ENCODE measurements at places on chromosomes 16 and 17. TPM values are rescaled to one million over a fixed set of nuclear protein-coding genes. Genes with fewer than 3 reads are reported as not detected.

The FBXW10 gene
- total RNA-seq, result not detected

The TMEM114 gene
- 1.8 TPM for total RNA-seq

The TMEM238L gene
- total RNA-seq, result not detected

The SDR42E2 gene
- total RNA-seq, result not detected

The CACNG5 gene
- 0.88 TPM for total RNA-seq

The EVPLL gene
- not detected for total RNA-seq

- H3K4me3 ChIP-seq, result no peak overlapping the region
- DNase-seq, result no peak
- H3K27me3 ChIP-seq, result no peaks in the 10 kb centered on the region
- no peaks in the 10 kb centered on the region for H3K4me1 ChIP-seq
Observed at GRCh38 chr16:88758227-88758943, 26.6 kb downstream of the PIEZO1 start.

DNA sequence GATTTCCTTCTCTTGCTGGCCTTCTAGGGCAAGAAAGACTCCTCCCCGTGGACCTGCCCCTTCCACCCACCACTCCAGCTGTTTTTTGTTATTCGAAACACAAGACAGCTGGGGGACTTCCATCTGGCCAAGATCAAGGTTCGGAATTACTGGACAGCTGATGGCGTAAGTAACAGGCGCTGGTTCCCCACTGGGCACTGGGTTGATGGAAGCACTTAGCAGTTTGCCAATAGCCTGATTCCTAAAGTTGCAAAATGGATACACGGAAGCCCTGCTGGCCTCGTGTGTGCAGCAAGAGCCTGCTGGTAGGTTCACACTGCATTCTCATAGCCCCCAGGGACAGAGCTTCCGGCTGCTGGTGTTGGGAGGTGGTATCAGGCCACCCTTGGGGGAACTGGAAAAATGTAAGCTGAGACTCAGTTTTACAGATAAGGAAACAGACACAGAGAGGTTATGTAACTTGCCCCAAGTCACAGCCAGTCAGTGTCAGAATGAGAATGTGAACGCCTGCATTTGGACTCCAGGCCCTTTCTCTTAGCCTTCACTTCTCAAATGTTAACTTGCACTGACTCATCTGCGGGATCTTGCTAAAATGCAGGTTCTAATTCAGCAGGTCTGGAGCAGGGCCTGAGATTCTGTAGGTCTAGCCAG is 171.7 kb downstream of the KATNIP start:
- no peaks in the 10 kb centered on the region for H3K27me3 ChIP-seq
- no peak overlapping the region for H3K4me3 ChIP-seq
- no peak for DNase-seq
- no peaks in the 10 kb centered on the region for H3K36me3 ChIP-seq

GRCh38 chr16:73196670-73197069 is 148.7 kb upstream of the ZFHX3 start:
- H3K27ac ChIP-seq, result no peak overlapping the region
- no peaks in the 10 kb centered on the region for H3K27me3 ChIP-seq
- H3K4me3 ChIP-seq, result no peak overlapping the region
- H3K36me3 ChIP-seq, result no peaks in the 10 kb centered on the region

GRCh38 chr16:4285167-4285566 is 12.3 kb upstream of the TFAP4 start:
- no peaks in the 10 kb centered on the region for H3K27me3 ChIP-seq
- no peak overlapping the region for H3K4me3 ChIP-seq
- DNase-seq, result no peak
- H3K36me3 ChIP-seq, result no peaks in the 10 kb centered on the region

- H3K4me3 ChIP-seq, result no peak overlapping the region
- H3K36me3 ChIP-seq, result no peaks in the 10 kb centered on the region
- no peaks in the 10 kb centered on the region for H3K27me3 ChIP-seq
Observed at GRCh38 chr17:34853924-34854323, 107.3 kb downstream of the CCT6B start.

DNA sequence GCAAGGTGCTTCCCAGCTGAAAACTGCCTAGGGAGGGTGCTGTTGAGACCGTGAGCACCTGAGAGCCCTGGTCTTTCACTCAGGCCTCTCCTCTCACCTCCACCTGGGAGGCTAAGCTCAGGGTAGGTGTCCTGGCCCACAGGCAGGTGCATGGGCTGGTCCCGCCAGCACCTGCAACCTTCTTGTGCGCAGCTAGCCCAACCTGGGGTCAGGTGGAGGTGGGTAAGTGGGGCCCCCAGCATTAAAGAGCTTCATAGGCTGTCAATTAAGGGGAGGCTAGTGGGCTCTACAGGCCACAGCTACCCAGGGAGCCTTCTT is 8.7 kb downstream of the ADCY7 start:
- H3K4me1 ChIP-seq, result no peaks in the 10 kb centered on the region
- no peaks in the 10 kb centered on the region for H3K27me3 ChIP-seq
- no peak for DNase-seq
- no peak overlapping the region for H3K4me3 ChIP-seq
- no peaks in the 10 kb centered on the region for H3K36me3 ChIP-seq

DNA sequence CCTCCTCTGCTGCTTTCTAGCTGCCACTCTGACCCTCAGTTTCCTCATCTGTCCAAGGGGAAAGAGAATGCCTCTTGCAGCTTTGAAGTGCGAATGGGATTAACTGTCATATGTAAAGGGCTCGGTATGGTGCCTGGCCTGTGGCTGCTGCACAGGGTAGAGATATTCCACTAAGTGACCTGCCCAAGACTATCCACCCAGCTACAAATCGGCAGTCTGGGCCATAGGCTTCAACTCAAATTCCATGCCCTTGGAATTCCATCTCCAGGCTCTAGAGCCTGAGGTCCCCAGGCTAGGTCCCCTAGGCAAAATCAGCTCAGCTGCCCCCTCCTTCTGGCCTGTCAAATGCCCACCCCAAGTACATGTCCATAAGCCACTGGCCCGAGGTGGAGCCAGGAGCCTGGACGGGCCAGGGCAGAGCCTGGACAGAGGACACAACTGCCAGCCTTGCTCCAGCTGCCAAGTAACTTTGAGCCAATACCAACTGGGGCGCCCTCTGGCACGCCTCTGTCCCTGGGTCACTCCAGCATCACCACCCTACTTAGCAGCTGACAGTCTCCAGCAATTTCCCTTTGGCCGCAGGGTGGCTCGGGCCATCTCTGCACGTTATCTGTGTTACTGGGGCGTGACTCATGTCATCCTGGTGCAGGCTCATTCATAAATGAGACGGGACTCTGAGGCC is 57.2 kb downstream of the SDK2 start:
- no peak overlapping the region for H3K4me3 ChIP-seq
- DNase-seq, result no peak
- no peaks in the 10 kb centered on the region for H3K27me3 ChIP-seq
- H3K27ac ChIP-seq, result no peak overlapping the region
- no peaks in the 10 kb centered on the region for H3K4me1 ChIP-seq

DNA sequence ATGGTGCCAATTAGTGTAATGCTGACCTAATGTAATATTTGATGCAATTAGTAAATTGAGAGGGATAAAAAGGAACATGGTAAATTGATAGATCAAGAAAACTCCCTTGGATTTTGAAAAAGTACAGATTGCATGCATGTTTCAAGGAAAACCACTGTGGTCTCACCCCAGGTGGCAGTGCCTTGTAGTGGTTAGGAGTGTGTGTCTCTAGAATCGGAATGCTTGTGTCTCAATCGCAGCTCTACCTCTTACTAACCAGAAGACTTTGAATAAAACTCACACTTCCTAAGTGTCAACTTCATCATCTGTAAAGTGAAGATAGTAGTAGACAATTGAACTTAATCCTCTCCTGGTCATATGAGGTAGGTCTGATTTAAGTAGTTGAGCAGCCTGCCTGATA is 128.9 kb upstream of the GOT2 start:
- no peak for DNase-seq
- H3K36me3 ChIP-seq, result no peaks in the 10 kb centered on the region
- H3K4me1 ChIP-seq, result no peaks in the 10 kb centered on the region
- H3K27ac ChIP-seq, result no peak overlapping the region
- H3K4me3 ChIP-seq, result no peak overlapping the region

DNA sequence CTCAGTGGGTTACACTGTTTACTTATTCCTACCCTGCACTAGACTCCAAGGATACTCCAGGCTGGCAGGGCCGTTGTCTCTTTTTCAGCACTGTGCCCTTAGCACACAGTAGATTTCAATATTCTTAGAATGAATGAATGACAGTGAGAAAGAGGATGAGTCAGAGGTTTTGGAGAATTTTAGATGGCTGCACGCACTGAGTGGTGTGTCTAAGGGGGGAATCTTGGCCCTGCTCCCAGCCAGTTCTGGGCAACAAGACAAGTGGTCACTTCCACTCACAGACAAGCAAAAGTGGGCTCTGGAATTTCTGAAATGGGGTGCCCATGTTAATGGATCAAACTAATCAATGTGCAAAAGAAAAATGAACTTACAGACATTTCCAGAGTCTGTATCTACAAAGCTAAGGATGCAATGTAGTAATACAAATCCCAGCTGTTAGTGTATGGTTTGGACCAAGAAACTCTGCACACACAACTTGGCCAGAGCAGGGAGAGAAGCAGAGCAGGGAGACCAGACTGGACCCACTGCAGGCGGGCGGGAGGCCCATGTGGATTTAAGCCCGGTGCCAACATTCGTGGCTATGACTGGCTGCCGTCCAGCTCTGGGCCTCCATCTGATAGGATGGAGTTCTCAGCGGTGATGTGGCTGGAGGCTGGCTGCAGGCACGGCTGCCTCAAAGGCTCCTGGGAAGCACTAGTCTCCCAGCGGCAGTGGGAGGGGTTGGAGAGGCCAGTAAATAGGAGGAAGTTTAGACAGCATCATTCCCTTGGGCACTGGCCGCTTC is 95.6 kb upstream of the CDYL2 start:
- peak; percentile 24 for DNase-seq
- no peak overlapping the region for H3K4me3 ChIP-seq
- no peaks in the 10 kb centered on the region for H3K27me3 ChIP-seq
- no peaks in the 10 kb centered on the region for H3K36me3 ChIP-seq

All from A673 (cell line).